Activated gamma-delta T cell treated with Interleukin-2 at 50 U/mL for 16 hours (primary cell): ENCODE measurements at places on chromosomes 3 and 15.

DNA sequence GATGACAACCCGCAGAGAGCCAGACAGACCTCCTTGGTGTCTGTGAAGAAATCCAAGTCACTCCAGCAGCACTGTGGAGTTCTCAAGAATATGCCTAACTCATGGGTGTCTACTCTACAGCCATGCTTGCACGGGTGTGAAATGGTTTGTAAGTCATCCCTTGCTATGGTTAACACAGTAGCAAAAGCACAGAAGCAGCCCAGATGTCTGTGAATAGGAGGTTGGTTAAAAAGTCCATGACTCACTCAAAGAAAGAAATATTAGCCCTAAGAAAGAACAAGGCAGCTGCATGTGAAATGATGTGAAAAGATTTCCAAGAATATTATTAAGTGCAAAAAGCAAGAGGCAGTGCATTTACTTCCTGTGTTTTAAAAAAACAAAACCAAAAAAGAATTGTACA lies 12.1 kb upstream of the LIMD1 start:
- DNase-seq, result no peak

GRCh38 chr3:127770671-127771355 lies 51.5 kb downstream of the MGLL start:
- DNase-seq, result no peak

- no peak for DNase-seq
Observed at GRCh38 chr15:74812533-74812932, at the start of gene LMAN1L. Gene LMAN1L (plus strand): TSS chr15:74812835. CDS start chr15:74812855, 20 bp downstream.

DNA sequence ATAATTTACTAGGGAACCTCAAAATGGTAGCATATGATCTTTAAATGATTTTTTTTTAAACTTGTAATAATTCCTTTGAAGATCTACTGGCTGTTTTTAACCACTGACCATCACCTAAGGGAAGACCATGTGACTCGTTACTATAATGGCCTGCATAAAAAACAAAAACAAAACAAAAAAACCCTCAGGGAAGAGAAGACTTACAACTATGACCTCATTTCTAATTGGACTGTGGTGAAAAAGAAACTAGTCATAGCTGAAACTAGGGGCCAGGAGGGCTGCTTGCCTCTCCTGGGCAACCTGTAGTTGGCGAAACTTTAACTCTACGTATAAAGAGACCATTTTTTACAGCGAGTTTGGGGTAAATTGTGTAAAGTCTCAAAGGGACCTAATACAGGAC lies 23.0 kb downstream of the PAQR9 start:
- no peak for DNase-seq

- no peak for DNase-seq
Observed at GRCh38 chr3:20904671-20905070, 718.7 kb upstream of the SGO1 start.

- no peak for DNase-seq
Observed at GRCh38 chr3:130299531-130299930, 45.9 kb upstream of the COL6A5 start.

DNA sequence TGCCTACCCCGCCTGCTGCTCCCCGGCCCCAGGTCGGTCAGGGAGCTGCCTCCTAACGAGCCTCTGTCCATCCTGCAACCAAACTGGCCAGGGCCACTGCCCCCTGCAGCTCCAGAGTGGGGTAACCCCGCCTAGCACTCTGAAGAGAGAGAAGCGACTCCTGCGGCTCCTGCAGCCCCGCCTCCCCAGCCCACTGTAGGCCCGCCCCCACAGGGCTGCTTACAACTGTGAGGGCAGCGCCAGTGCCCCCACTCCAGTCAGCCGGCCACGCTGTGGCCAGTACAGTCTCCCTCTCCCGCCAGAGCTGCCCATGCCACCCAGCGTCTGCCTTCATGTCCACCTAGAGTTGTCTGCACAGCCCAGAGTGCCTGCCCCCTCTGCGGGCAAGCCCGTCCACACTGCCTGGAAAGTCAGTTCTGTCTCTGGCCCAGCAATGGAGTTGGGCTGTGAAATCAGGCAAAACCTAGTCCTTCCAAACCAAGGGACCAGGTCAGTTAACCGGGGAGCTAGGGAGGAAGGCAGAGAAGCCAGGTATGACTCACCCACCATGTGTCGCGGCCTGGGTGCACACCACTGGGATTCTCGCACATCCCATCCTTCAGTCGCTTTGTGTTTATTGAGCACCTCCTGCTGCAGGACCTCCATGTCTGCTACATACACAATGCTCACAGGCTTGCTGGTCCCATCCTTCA lies 2.4 kb downstream of the UCN2 start:
- no peak for DNase-seq

DNA sequence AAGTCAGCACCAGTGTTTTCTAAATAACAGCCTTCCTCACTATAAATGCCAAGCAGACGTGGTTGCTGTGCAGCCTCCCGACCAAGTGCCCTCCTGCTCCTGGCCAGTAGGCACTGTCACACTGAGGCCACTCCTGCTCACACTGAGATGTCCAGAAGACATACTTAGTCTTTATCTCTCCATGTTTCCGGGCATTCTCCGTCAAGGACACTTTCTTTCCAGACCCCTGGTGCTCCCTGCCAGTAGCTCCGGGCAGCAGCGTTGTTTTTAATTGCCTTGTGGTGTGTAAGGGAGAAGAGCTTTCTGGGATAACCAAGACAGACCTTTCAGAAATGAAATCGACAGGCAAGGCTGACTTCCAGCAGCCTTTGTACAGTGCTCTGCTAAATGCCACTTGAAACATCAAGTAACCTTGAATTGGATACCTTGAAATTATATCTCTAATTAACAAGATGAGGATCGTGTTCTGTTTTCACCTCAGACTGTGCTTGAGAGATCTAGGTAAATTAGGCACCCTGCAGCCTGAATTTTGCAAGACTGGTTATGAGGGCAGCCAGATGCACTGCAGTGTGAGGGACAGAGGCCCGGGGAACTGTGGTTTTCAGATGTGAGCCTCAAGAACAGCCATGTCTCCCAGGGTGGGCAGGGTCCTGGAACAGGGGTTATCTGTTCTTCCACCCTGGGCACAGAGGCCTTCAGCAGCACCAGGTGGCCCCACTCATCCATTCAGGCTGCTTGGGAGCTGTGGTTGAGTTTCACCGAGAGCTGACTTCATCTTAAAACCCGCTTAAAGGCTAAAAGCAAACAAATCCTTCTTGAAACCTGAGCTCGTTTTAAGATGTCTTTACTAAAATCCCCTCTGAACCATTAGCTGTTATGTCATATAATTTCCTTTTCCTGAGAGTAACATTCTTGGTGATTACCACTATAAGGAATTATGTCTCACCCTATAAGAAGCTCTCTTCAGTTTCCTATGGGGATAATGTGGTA lies 105.5 kb upstream of the IL12A start:
- DNase-seq, result no peak

DNA sequence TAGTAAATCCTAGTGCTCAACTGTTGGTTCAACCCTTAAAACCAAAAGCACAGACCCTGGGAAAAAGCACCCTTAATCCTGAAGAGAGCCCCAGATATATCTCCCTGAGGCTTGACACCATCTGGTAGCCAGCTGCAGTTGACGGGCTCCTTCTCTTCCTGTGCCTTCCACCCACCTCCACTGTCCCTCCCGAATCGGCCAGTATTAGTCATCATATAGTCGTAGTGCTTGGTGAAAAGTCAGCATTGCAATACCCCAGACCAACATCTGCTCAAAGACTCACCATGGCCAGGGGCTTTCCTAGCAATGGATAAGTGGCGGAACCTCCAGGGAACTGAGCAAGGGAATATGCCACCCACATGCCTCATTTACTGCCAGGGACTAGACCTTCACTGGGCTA lies 125.6 kb upstream of the CRBN start:
- DNase-seq, result no peak

DNA sequence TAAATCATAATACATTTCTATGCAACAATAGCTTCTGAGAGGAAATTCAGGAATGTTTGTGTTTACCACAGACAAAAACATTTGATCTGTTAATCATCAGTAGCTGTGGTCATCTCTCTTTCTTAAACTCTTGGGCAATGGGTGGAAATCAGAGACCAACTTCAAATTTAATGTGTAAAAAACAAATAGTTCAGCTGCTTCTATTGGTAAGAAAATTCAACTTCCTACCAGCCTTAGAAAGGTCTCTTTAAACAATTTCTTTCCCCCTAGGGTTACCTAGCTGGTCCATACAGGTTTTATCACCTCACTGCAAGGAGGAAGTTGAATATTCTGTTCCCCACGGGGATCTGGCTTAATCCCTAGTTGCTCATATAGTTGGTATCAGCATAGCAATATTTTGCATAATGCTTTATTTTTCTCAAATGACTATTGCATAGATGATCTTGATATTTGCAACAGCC lies 20.3 kb upstream of the PPP4R2 start:
- no peak for DNase-seq

DNA sequence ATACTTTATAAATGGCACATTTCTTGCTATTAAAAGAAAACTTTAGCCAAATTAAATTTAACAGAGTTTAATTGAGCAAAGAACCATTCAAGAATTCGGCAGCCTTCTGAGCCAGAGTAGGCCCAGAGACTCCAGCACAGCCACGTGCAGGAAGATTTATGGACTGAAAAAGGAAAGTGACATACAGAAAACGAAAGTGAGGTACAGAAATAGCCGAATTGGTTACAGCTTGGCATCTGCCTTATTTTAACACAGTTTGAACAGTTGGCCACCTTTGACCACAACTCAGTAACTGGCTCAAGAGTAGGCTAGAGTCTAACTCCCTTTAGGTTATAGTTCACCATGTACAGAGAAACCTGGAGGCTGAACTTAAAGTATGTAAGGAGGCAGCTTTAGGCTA lies 17.6 kb downstream of the CFAP44 start:
- no peak for DNase-seq

- DNase-seq, result no peak
Observed at GRCh38 chr3:45123030-45123429, 23.1 kb downstream of the CDCP1 start.

GRCh38 chr15:69766156-69766555 lies 313.5 kb downstream of the RPLP1 start:
- DNase-seq, result no peak

DNA sequence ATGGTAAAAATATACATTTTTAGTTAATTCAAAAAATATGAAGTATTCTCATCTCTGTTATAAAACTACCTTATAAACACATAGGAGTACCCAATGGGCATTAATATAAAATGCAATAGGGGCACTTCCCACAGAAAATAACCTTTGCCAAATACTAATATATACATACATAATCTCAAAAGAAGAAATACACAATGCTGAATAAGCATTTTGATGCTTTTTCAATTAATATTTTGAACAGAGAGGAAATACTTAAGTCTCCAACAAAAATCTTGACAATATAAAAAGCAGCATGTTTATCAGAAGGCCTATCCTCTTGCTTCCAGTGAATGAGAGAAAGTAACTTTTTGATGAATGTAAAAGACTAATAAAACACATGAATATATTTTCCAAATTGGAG lies 110.7 kb downstream of the ROBO1 start:
- no peak for DNase-seq

DNA sequence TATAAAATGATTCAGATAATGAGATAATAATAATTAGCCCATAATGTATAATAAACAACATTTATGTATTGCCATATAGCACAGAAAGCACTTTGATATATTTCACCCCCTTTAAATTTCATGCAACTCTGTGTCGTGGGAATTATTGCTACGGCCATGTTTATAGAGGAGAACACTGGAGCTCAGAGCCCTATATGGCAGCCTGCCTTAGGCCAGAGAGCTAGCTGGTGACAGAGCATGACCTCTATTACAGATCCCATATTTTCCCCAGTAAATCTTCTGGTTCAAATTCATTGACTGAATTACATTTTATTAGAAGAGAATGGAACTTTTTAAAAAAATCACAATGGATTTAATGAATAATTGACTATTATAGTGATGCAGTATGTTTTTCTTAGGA lies 25.0 kb downstream of the USP13 start:
- no peak for DNase-seq

DNA sequence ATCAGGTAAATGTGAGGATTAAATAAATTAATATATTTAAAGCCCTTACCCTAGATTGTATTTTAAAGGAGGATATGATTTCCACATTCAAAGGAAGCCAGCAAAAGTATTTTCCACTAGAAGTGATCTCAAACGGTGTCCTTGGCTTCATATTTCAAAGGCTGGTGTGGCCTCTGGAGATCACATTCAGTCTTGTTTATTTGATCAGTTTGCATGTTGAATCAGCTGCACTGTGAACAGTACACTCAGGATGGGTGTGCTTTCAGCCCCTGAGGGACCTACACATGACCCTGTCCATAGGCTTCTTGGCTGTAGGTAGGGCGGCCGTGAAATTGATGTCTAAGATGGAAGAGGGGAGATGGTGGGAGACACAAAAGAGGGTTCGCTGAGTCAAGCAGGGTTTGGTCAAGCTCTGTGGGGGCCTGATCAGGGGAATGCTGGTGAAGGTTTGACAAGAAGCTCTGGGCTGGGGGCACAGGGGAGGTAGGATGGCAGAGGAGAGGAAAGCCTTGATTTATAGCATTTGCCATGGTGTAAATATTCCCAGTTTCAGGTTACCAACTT lies 21.9 kb downstream of the CYP8B1 start:
- no peak for DNase-seq

DNA sequence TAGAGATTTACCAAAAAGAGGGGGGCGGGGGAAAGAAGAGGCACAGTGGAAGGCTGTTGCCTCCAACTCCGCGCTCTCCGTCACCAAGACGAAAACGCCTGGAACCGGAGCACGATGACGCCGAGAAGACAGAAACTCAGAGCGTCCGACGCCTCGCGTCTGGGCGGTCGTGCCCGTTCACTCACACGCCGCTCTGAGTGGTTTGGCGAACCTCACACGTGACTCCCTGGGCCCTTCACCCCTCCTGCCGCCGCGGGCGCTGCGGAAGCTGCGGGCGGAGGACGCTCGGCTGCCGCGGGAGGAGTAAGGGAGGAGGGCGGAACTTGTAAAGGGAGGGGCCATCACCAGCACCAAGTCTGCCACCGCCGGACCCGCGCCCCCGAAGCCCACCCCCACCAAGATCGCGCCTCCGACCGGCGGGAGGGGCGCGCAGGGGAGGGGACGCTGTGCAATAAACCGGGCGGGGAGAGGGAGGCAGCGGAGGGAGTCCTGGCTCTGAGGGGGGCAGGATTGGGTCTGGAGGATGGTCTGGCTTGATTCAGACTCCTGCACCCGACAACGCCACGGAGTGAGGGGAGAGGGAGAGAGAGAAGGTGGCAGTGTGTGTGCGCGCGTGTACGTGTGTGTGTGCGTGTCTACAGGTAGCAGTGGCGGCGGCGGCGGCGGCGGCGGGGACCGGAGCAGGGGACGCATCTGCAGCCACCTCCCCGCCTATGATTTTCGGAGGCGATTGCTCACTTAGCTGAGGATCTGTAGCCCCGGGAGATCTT lies 1.9 kb upstream of the NLGN1 start:
- DNase-seq, result peak; percentile 20

GRCh38 chr15:68696414-68697363 lies 117.9 kb downstream of the CORO2B start:
- DNase-seq, result no peak

- DNase-seq, result no peak
Observed at GRCh38 chr3:185362850-185363661, at the start of gene MAP3K13. Gene MAP3K13 (plus strand): TSS chr3:185363136. CDS start chr3:185428582, 65,446 bp downstream.

DNA sequence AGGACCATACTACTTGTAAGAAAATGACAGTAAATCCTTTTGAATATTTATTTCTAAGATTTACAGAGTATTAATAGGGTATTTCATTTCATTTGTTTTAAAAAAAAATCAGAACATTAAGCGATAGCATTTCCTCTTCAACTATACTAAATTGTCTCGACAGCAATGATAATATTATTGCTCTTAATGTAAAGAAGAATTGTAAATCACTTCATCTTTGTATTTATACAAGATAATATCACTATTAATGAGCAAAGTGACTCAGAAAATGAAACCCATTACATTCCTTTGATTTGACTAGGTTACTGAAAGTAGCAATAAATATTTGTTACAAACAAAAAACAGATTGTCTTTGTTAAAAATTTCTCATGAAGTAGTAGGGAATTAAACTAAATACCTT lies 131.1 kb upstream of the CNTN4 start:
- DNase-seq, result no peak
